NT2/D1 (cell line): ENCODE measurements at places on chromosomes 7 and 10.
A peak's percentile ranks its signal among the peaks of the same experiment; 100 is the strongest.

- no peak for DNase-seq
Observed at GRCh38 chr7:296373-296945, 6.5 kb downstream of the FOXL3 start.

GRCh38 chr10:118823256-118823907 lies 68.6 kb upstream of the CACUL1 start:
- no peak for DNase-seq

DNA sequence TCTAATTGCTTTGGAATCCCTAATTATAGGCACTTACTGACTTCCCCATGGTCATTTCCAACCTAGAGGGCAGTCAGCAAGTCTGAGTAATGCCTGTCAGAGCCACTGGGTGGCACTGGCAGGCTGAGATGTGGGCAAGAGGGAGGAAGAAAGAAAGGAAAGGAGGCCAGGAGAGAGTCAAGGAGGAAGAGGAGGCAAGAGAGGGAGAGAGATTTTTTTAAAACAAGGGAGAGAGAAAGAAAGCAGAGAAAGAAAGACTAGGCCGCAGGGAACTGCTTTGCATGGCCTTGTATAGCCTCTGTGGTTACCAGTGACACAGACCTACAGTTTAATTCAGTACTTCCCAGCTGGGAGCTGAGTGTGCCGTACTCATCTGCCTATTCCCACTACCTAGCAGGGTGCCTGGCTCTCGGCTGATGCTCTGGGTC lies 210.4 kb upstream of the ADO start:
- peak; percentile 39 for DNase-seq

GRCh38 chr10:59880971-59881510 lies 25.3 kb downstream of the CCDC6 start:
- no peak for DNase-seq

- DNase-seq, result no peak
Observed at GRCh38 chr10:88478256-88478655, 104.9 kb downstream of the RNLS start.

DNA sequence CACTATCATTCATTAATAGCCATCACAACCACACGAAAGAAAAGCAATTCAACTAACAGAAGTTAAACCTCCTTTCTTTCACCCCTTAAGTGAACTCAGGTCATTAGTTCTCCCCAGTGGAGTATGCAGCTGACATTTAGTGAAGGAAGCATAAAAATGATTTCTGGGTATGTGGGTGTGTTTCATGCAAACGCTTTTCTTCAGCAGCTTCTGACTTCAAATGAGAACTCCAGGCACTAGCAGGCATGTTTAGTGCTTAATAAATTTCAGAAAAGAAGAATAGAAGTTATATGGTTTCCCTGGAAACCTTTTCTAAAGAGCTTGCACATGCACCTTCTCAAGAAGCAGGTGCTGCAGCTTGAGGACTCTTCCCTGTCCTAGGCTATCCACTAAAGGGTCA lies 62.5 kb downstream of the PIK3CG start:
- no peak for DNase-seq

DNA sequence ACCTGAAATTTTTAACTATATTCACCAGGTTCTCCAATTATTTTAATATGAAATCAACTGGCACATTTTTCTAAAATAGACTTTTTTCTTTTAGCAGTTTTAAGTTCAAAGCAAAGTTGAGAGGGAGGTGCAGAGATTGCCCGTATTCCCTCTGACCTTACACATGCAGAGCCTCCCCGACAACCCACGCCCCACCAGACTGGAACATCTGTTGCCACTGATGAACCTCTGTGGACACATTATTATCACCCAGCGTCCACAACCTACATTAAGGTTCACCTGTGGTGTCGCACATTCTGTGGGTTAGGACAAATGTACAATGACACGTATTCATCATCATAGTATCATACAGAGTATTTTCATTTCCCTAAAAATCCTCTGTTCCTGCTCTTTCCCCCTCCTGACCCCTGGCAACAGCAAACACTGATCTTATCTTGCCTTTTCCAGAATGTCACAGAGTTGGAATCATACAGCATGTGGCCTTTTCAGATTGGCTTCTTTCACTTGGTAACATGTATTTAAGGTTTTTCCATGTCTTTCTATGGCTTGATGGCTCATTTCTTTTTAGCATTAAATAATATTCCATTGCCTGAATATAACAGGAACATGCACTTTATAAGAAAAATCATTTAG lies 37.1 kb downstream of the COBL start:
- no peak for DNase-seq

- DNase-seq, result no peak
Observed at GRCh38 chr10:62708569-62708968, 96.0 kb upstream of the ADO start.

- no peak for DNase-seq
Observed at GRCh38 chr7:33040803-33041516, 21.6 kb downstream of the NT5C3A start.

DNA sequence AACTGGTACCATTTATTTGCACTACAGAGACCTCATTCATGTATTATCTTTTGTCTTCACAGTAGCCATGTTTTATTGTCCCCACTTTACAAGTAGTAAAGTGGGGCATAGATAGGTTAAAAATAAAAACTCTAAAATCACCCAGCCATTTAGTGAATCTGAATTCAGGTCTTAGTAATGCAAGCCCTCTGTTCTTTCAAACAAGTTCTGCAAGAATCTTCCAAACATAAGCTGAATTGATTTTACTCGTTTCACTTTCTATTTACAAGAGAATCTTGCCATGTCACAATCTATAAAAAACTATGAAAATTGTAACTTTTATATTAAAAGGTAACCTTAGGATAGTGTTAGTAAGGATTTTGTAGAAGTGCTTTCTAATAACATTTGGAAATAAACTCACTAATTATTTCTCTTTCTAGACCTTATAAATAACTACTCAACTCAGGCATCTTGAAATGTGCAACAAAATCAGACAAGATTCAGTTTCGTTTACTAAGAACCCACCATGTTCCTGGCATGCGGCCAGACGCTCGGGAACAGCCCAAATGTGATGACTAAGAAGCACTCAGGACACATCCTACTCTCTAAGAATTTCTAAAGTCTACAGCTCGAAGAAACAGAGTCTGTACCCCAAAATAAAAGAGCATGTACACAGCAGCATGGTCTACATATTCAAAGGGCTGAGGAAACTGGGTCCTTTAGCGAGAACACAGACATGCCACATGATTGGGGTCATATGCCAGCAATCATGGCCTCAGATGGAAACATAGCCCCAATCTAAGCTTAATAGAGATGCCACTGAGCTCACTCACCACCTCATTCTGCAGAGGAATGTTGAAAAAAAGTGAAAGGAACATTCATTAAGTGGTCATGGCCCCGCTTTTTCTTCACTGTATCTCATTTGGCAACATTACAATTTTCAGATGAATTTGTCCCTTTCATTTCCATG lies 167.6 kb downstream of the AMPH start:
- DNase-seq, result no peak

DNA sequence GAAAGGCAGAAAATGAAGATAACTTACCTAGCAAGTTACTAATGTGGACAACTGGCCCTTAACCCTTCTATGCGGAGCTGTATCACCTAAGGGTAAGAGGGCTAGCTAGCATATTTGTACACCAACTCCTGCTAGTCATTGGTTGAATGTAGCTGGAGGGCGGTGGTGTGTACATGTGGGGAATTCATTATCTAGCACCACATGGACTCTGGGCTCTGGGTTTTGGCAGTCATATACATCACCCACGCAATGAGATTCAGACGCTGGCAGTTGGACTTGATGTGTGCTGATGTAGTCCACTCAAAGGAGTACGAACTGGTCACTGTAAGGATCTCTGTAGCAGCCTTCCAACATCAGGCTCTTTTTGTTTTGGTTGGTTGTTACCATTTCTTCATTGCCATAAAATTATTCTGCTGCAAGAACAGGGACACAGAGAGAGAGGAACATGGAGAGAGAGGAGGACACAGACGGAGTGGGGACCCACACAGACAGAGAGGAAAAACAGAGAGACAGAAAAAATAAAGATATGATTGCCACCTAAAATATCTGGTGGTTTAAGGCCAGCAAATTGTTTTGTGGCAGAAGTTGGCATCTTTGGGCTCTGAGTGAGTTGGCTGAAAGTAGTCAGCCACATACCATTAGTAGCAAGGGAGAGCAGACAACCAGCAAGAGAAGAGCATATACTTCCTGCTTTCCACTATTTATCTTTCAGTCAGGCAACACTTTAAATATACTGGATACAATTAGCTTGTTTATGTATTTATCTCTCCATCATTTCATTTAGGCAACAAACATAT lies 76.7 kb upstream of the MTPN start:
- DNase-seq, result no peak

- no peak for DNase-seq
Observed at GRCh38 chr10:182441-183201, 47.4 kb downstream of the ZMYND11 start.

GRCh38 chr10:70174058-70174741 lies 3.9 kb upstream of the SAR1A start:
- DNase-seq, result no peak
